Gastroesophageal sphincter (tissue), 4 donors: ENCODE measurements at places on chromosomes 5 and 9. TPM values are rescaled to one million over a fixed set of nuclear protein-coding genes. Genes with fewer than 3 reads are reported as not detected.

Gene ANXA2R
- total RNA-seq, result 2.6 TPM

Gene LECT2
- total RNA-seq, result not detected

Gene C9orf50
- total RNA-seq, result 0.27 TPM

Gene KIF20A
- not detected for total RNA-seq

Gene FKTN
- 5.7 TPM for total RNA-seq

Gene COL15A1
- total RNA-seq, result 256 TPM

Gene PTAR1
- 69.3 TPM for total RNA-seq

Gene BRD3
- total RNA-seq, result 32.1 TPM

Gene DAP
- total RNA-seq, result 38.3 TPM
